Activated CD4-positive, alpha-beta T cell treated with anti-CD3 and anti-CD28 coated beads for 1 hour (primary cell): ENCODE measurements at places on chromosomes 11 and 22.

- DNase-seq, result no peak
Measured at GRCh38 chr11:12380565-12381325, 3.4 kb downstream of the PARVA start.

DNA sequence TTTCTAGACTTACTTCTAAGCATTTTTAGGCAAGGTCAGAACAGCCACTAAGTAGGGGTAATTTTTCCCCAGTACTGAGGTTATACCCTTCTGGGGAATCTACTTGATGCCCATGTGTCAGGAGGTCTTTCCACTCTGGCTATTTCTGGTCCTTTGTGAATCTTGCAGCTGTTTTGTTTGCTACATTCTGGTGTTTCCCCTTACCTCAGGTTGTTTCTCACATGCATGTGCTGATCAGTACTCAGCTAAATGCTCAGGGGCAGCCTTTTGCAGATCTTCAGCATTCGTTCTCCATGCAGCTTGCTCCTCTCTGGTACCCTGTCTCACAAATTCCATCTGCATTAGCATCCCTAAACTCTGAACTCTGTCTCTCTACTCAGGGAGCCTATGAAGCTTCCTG lies 303.6 kb downstream of the SOX6 start:
- DNase-seq, result no peak

- DNase-seq, result no peak
Measured at GRCh38 chr22:32858121-32858703, 56.7 kb downstream of the TIMP3 start.

DNA sequence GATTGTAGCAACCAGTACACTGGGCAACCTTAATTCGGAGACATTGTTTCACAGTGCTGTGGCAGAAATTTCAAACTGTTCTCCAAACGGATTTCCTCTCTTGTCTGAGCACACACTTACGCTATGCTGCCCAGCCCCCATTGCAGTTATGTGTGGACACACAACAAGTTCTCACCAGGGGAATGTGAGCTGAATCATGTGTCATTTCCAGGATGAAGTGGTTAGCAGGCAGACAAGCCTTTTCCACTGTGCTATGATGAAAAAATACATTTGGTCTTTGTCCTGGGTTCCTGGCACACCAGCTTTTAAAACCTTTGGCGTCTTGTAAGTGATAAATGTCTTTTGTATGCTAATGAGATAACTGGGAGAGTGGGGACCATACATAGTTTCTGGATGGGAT lies 46.9 kb upstream of the SYT9 start:
- no peak for DNase-seq

DNA sequence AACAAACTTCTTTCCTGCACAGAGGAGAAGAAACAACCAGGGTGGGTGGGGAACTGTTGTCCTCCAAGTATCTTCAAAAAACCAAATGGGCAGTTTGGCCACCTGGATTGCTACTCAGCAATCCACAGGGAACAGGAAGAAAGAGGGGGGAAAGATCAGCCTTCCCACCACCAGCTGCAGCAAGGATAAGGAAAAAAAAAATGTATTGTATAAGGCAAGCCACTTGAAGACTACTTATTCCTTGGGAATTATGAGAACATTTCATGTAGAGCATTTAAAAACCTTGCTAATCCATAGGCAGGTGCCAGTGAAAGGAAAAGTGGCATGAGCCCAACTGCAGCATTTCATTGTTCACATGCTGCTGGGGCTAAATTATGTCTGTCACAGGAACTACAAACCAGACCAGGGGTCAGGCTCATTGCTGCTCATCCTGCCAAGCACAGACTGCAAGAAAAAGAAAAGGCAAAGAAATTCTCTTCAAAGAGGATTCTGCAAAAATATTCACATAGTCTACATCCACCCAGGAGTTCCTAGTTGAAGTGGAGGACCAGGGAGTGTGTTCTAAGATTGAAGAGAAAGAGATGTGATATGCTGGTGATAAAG lies 2.2 kb downstream of the RAB30 start:
- no peak for DNase-seq

DNA sequence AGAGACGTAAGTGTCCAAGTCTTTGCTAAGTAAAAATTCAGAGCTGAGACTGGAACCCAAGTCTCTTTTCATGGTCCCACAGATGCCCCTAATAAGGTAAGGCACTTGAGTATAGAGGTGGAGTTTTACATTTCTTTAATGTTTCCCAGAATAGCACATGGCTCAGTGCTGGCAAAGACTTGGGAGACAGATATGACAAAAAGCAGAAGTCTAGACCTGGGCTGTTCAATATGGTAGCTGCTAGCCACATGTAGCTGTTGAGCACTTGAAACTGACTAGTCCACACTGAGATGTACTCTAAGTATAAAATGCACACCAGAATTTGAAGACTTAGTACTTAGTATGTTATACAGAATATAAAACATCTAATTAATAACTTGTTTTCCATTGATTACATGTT lies 17.6 kb downstream of the VSTM5 start:
- no peak for DNase-seq

GRCh38 chr22:20773793-20774212 lies at the start of gene SERPIND1:
TSS of gene SERPIND1 (plus strand) at chr22:20774113. CDS start at chr22:20779313, 5,200 bp downstream.
- DNase-seq, result no peak

GRCh38 chr11:33689085-33689484 lies 11.5 kb downstream of the C11orf91 start:
- no peak for DNase-seq

GRCh38 chr22:48434156-48434867 lies 1393.4 kb downstream of the BRD1 start:
- no peak for DNase-seq

DNA sequence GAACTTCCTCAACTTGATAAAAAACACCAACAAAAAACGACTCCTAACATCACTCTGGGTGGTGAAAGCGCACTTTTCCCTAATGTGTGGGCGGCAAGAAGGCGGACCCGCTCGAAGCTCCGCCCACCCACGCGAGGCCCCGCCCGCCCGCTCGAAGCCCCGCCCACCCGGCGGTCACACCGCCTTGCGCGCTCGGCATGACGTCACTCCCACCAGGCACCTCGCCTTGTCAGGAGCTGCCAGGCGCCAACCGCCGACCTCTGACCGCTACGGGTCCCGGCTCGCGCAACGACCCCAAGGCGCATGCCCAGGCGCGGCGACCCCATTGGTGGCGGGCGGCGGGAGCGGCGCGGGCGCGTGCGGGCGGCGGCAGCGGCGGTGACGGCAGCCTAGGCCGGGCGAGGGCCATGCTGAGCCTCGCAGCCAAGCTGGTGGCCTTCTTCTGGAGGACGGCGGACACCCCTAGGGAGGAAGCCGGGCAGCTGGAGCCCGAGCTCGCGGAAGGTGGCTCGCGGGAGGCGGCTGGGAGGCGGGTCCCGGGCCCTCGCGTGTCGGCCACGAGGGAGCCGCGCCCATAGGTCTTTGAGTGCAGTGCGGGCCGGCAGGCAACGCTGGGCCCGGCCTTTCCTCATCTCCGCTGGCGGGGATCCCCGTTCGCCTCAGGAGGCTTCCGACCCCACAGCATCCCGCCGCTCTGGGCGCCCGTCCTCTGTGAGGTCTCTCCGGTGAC lies at the start of gene MOV10L1:
MOV10L1 (plus strand) TSS at position 325 of the 730 bp plus-strand sequence; CDS start at position 408, 83 bp downstream.
- DNase-seq, result no peak

DNA sequence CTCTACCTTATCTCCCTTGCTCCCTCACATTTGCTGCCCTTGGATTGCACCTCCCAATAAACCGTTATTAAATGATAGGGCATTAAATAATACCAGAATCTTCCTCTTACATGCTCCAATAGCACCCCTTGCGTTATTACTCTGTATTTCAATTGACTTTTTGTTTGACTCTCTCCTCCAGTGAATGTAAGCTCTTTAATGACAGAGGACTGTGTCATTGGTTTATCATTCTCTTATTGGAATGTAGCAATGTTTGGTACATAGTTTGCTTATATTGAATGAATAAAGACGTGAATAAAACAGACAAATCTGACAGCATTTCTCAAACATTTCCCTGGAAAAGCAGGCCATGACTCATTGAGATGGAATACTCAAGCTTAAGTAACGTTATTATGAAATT lies 8.7 kb upstream of the MPEG1 start:
- DNase-seq, result no peak

- no peak for DNase-seq
Measured at GRCh38 chr11:118138839-118139420, 13.7 kb downstream of the SCN4B start.

DNA sequence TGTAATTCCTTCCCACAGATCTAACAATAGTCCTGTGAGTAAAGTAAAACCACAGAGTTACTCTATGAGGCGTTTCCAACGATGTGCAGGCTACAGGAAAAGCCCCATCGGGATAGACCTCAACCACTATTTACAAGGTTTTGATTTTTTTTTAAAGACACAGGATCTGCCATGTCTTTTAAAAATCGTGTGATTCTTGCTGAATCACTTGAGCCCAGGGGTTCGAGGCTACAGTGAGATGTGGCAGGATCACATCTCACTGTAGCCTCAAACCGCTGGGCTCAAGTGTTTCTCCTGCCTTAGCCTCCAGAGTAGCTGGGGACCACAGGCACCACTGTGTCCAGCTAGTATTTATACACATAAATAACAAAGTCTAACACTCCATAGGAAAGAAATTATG lies 7.8 kb downstream of the TAF1D start:
- DNase-seq, result no peak

DNA sequence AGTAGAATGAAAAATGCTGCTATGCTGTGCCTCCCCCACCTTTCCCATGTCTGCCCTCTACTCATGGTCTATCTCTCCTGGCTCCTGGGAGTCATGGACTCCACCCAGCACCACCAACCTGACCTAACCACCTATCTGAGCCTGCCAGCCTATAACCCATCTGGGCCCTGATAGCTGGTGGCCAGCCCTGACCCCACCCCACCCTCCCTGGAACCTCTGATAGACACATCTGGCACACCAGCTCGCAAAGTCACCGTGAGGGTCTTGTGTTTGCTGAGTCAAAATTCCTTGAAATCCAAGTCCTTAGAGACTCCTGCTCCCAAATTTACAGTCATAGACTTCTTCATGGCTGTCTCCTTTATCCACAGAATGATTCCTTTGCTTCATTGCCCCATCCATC lies 14.9 kb upstream of the HBE1 start:
- DNase-seq, result no peak

GRCh38 chr11:34909955-34910354 lies 6.2 kb downstream of the APIP start:
- no peak for DNase-seq

DNA sequence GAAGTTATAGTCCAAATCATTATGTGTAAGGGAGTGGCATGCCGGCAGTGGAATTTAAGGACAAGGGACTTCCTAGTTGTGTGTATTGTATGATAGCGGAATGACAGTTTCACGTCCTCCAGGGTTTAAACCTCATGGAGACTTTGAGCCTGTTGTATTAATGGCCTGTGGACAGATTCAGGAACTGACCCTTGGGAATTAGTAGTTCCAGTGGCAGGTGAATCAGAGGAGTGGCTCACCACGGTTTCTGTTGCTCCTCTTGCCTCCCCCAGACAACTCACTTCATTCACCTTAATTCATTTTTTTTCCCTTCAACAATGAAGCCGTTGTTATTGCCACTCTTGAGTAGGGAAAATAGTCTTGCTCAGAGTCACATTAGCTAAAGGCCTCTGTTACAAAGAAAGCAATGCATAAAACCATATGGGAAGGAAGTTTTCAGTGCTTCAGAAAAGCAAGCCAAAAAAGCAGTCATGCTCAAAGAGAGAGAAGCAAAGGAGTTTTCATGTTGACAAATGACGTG lies 22.6 kb downstream of the AMOTL1 start:
- no peak for DNase-seq

GRCh38 chr11:104319396-104319795 lies 155.4 kb upstream of the PDGFD start:
- no peak for DNase-seq

- no peak for DNase-seq
Measured at GRCh38 chr11:113960702-113961330, 14.1 kb upstream of the HTR3A start.

DNA sequence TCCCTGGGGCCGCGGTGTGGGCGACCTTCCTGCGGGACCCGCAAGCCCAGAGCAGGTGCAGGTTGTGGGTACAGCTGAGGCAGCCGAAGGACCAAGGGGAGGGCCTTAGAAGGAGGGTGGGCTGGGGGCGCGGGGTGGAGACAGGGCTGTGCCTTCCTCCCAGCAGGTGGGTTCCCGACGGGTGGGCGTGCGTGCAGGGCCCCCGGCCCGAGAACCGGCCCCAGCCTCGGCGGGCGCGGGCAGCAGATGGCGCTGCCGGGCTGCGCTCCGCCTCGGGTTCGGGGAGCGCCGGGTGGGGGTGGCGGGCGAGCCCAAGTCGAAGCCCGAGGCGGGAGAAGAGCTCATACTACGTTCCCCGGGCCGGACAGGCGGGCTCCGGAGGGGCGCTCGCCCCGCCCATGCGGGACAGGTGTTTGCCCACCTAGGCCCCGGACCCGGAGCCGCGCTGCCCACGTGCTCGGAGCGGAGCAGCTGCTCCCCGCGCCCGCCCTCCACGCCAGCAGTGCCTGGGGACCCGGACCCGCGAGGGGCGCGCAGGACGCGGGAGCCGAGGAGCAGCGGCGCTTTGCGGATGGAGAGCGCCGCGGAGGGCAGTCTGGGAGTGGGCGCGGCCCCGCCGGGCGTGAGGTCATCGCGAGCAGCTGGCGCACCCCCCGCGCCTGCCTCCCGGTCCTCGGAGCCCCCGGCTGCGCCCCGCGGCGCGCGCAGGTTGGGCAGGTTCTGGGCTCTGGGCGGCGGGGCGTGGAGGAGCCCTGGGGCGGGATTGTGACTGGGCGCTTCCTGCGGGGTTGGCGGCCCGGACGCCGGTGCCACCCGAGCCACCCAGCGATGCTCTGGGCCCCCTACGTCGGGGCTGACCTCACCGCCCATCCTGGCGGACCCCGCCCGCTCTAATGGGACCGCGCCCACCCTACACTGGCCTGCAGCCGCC lies 25.3 kb downstream of the DUSP8 start:
- no peak for DNase-seq

GRCh38 chr22:50563413-50564160 lies 868 bp upstream of the SYCE3 start:
- no peak for DNase-seq

DNA sequence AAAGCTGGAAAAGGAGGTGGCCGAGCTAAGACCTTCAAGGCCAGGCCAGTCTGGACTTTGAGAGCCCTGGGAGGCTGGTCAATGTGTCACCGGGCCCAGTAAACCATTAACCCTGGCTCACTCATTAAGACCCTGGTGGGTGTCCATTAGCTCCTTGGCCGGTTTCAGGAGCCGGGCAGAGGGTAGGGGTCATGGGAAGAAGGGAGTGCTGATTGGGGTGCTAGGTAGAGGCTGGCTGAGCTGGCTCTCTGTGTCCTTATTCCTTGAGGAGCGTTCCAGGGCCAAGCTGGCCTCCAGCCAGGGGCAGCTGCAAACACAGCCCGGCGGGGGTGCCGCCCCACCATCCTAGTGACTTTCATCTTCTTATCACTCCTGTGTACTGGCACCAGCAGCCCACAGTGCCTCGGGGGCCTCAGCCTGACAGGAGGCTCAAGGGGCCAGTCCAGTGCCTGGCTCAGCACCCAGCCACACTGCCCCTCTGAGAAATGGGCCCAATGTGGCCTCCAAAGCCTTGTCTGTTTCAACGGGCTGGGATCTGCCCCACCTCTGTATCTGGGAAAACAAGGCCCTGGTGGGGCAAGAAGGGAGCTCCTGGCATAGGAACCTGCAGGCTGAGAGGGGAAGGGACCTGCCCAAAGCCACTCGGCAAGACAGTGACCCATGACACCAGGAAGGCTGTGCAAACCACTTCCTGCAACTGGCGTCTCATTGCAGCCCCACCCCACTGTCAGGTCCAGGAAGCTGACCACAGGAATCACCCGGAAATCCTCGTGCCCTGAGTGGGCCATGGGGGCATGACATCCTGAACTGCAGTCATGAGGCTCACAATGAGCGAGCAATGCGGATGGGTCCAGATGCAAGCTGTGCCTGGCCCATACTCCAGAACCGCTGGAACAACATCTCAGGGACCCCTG lies 15.1 kb upstream of the RGL4 start:
- no peak for DNase-seq
